DND-41 (cell line): ENCODE measurements at places on chromosomes 1 and 21.

- DNase-seq, result no peak
Observed at GRCh38 chr1:184241446-184241845, 145.4 kb upstream of the C1orf21 start.

- DNase-seq, result no peak
Observed at GRCh38 chr1:167871331-167871730, 42.6 kb downstream of the ADCY10 start.

GRCh38 chr1:153386500-153386901 lies 4.4 kb downstream of the S100A8 start:
- no peak for DNase-seq

DNA sequence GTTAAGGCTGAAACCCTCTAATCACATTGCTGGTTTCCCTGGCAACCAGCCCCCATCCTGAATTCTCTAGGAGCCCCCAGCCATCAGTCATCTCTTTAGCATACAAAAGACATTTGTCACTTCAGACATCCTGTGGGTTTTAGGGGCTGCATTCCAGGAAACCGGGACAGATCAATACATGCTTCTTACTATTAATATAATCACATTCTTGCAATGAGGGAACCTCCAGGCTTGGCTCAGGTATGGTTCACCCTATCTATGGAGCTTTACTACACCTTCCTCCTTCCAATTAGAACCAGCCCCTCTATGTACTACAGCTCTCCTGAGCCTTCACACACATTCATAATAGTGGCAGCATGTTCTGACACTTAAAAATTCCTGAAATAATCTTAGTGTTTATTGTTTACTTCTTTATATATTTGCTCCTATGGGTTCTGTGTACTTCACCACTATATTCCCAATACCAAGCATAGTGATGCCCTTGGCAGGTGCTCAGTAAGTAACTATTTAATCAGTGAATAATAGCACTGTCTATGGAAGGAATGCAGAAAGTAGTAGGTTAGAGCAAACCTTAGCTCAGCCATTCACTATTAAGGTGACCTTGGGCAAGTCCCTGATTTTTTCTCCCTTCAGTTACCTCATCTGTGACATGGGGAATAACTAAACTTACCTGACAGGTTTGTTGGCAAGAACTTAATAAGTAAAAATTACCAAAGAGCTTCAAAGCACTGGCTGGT lies 59.6 kb downstream of the ZNF678 start:
- DNase-seq, result no peak

GRCh38 chr1:244089561-244089960 lies 38.5 kb downstream of the ZBTB18 start:
- no peak for DNase-seq

DNA sequence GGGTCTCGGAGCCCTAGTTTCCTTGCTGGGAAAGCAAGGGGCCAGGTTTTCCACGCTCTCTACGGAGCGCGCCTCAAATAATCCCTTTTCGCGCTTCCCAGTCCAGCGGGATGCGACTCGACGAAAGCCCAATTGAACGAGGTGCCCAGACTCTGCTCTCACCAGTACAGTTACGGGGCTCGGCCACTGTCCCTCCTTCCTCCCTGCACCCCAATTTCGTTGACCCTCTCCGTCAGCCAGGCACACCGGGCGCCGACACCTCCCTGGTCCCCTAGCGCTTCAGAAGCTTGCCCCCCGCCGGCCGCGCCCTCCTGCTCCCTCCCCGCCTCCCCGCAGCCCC lies 389 bp downstream of the SEMA6C start:
- DNase-seq, result no peak

GRCh38 chr21:27818847-27819246 lies 852.0 kb upstream of the ADAMTS5 start:
- no peak for DNase-seq

GRCh38 chr1:19046972-19047731 lies 90.7 kb upstream of the IFFO2 start:
- DNase-seq, result no peak

DNA sequence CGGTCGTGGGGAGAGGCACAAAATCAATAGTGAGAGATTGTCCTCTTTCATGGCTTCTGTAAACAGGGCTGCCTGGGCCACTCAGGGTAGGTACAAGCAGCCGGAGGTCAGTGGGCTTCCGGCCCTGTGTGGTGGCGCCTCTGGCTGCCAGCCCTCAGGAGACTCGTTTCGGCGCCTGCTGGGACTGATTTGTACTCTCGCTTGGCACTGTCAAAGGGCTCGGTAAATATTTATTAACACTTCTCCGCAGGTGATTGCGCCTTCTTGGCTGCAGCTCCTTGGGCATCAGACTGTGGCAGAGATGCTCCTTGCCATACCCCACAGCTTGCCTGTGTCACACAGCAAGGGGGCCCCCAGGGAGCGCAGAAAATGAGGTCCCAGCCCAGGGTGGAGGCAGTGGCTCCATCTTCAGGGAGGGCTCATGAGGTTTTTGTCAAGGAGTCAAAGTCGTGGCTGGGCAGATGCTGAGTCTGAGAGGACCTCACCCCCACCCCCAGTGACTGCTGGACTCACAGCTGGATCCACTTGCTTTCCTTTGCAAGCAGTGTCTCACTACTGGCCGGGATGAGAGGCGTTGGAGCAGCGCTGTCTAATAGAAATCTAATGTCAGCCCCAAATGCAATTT lies 262.5 kb downstream of the GRIK3 start:
- DNase-seq, result no peak

- DNase-seq, result no peak
Observed at GRCh38 chr21:16279731-16280581, 550.2 kb downstream of the USP25 start.

DNA sequence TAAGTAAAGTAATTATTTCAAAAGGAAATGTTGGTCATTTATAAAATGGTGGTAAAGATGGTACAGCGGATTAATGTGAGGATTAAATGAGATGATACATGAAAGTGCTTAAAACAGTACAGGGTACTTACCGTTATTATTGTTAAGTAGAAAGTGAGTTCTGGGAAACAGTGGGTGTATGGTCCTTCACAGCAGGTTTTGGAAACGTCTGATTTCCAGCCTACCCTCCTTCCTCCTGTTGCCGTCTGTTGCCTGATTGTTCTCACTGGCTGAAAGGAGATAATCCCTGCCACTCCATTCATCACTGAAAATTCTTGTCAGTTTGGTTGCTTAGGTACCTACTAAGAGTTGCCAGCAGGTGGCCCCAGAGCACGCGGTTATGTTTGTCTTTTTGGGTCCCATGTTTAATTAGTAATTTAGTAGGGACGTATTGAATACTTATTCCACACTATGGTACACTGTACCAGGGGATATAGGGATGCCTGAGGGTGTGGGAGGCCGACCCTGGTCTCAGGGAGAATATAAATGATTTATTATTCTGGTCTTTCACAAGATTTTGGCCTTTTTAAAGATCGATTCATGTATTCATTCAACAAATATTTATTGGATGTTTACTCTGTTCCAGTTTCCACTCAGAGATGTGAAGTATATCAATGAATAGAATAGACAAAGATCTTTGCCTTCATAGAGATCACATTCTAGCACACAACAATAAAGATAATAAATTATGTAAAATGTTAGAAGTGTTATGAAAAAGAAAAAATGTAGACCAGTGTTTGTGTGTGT lies 30.8 kb upstream of the RPTN start:
- DNase-seq, result peak; percentile 58

- no peak for DNase-seq
Observed at GRCh38 chr1:32045772-32046171, 27.0 kb upstream of the TMEM39B start.

DNA sequence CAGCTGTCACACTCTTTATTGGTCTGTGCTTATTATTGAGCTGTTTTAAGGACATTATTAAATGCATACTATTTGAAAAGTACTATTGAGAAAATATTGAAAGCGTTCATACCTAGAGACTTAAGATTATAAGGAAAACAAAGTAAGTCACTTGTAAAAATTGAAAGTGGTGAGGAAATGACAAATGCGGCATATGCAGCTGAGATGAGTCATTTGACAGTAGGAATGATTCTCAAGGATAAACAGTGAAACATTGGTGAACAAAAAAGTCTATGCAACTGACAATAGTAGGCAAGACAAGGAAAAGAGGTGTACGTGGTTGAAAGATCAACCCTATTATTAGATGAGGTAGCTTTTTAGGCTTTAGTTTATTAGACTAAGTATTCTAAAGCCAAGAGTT lies 82.6 kb upstream of the MAP10 start:
- no peak for DNase-seq

DNA sequence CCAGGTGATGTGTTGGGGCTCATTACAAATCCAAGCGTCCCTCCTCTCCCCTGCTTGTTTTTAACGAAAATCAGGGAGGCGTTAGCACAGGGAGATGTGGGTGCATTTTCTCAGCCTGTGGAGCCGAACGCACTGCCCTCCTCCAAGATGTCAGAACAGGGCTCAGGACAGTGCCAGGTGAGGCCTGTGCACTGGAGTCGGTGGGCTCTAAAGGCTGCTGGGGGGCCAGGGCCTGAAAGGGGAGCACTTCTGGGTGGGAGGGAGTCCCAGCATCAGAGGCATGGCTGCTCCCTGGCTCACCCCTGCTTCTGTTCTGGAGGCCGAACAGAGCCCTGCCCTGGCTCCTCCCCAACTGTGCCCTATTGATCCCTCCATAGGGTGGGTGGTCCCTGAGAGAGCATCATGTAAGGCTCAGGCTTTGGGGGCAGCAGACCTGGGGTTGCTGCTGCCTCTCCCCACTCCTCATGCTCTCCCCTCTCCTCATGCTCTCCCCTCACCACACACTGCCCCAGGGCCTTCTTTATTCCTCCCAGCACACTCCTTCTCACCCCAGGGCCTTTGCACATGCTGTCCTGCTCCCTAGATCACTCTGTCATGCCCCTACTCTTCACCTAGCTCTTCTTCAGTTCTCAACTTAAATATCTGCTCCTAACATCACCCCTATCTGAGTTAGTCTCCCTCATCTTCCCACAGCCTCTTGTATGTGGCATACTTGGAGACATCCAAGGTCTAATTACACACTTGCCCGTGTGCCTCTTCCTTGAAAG lies 725.2 kb downstream of the PTPRU start:
- DNase-seq, result no peak

DNA sequence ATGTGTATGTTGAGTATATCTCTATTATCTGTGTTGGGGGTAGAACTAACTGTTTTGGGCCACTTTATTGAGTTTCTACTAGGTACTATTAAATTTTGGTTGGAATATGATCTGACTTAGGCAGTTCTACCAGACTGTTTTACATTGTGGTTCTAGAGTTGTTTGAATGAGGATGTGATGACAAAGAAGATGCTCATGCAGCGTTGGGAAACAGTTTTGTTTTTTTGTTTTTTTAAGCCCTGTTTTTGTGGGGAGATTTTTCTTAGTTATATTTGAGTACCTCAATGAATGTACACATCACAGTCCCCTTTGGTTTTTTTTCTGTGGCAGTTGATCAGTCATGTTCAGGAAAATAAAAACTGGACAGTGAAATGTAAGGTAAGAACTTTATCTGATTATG lies 40.1 kb downstream of the TMED5 start:
- no peak for DNase-seq

GRCh38 chr1:104991702-104992101 lies 1242.0 kb downstream of the AMY1C start:
- DNase-seq, result no peak

DNA sequence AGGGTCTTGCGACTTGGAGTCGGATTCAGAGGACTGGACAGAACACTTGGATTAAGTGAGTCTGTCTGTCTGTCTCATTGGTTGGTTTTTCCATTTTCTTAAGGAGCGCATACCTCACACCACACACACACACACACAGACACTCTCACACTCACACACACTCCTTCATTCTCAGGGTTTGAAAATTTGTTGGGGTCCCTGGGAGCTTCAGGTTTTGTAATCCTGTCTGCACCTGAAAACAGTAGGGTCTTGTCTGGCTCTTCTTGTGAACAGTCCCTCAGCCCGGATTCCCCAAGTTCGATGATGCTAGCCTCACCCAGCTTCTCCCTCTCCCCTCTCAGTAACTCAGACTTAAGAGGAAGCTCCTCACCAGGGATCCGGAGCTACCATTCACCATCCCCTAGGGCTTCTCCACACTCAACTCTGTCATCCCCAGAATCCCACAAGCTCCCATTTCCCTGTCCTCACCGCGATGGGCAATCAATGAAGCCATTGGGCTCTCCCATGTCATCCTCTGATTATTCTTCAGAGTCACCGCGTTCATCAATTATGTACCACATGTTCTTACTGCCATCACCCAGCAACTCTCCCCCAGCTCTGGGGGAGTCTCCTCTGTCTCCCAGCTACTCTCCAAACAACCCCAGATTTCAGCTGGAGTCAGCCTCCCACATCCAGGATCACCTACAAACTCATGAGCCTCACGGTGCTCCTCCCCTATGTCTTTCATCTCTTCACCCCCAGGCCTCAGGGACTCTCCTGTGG lies 1530.9 kb upstream of the TPTE start:
- no peak for DNase-seq

- no peak for DNase-seq
Observed at GRCh38 chr1:53074313-53075154, 12.5 kb downstream of the PODN start.

GRCh38 chr1:198443365-198444233 lies 96.9 kb downstream of the ATP6V1G3 start:
- no peak for DNase-seq

GRCh38 chr1:224747578-224747977 lies 131.5 kb downstream of the CNIH3 start:
- peak; percentile 75 for DNase-seq

GRCh38 chr1:193729429-193729828 lies 543.0 kb upstream of the B3GALT2 start:
- no peak for DNase-seq
